ENCODE measurements at places on chromosomes 3 and 15. TPM values are rescaled to one million over a fixed set of nuclear protein-coding genes. Genes with fewer than 3 reads are reported as not detected.

CADM2 gene
- total RNA-seq = 1.8 TPM

TMEM108 gene
- total RNA-seq = not detected

GYG1 gene
- 11.9 TPM for total RNA-seq

CELF6 gene
- 1.8 TPM for total RNA-seq

THBS1 gene
- 108 TPM for total RNA-seq

FOXB1 gene
- not detected for total RNA-seq

CEP97 gene
- 5.4 TPM for total RNA-seq

STAC gene
- total RNA-seq = not detected

GOLGA8K gene
- not detected for total RNA-seq

SYNPR gene
- not detected for total RNA-seq

RAB6B gene
- total RNA-seq = 0.80 TPM

DHFR2 gene
- 6.3 TPM for total RNA-seq

KLF15 gene
- 9.8 TPM for total RNA-seq

CPN2 gene
- not detected for total RNA-seq

PLCH1 gene
- 13.0 TPM for total RNA-seq

SLCO2A1 gene
- 33.0 TPM for total RNA-seq

KPNA4 gene
- 18.2 TPM for total RNA-seq

UTS2B gene
- total RNA-seq = not detected

SLC38A3 gene
- not detected for total RNA-seq

SERPINI2 gene
- total RNA-seq = 5.0 TPM

GATM gene
- total RNA-seq = 112 TPM

CYP1A2 gene
- not detected for total RNA-seq

ANKRD34C gene
- not detected for total RNA-seq

KBTBD12 gene
- 2.3 TPM for total RNA-seq

PCLAF gene
- total RNA-seq = 4.3 TPM
